ENCODE measurements at places on chromosomes 12 and 14. TPM values are rescaled to one million over a fixed set of nuclear protein-coding genes. Genes with fewer than 3 reads are reported as not detected.

Gene AKAP3
- 3.2 TPM for total RNA-seq

GRCh38 chr12:12265571-12266388 lies 1.1 kb downstream of the LRP6 start:
- H3K4me3 ChIP-seq, result peak overlapping the region; percentile 87
- no peaks in the 10 kb centered on the region for H3K36me3 ChIP-seq
- no peak for DNase-seq
- peaks cover 18% of the 10 kb centered on the region for H3K27me3 ChIP-seq
- H3K27ac ChIP-seq, result peak overlapping the region; percentile 99

DNA sequence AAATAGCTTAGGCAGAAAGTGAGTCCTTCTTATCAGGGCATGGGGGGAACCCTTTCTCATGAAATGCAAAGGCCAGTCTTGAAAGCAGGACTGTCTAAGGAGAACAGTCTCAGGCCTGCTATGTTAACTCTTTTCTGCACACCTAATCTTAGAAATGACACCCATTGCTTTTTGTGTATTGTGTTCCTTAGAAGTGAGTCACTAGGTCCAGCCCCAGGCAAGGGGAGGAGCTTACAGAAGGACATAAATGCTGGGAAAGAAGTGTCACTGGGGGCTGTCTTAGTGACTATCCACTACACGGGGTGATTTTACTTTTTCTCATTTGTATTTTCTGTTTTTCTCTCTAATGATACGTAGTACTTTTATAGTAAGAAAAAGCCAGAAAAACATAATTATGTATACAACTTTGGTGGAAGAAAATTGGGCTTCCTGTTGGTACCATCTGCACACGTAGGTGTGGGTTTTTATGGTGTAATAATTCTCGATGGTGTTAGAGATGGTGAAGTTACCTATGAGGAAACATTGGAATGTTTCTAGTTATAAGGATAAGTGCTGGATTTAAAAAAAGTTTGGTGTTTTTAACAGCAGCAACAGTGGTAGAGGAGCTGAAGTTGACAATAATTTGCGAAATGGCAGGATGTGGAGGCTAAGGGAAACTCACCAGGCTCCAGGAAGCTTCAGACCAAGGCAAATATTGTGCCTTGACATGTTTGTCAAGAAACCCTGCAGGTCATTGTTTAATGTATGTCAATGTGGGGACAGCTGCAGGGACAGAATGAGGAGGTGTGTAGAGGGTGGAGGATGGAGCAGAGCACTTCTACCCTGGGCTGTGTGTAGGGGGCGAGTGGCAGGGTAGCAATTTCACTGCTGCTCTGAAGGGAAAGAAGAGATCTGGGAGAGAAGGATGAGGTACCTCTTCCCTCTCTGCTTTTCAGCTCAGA lies 214.9 kb downstream of the KTN1 start:
- H3K36me3 ChIP-seq, result no peaks in the 10 kb centered on the region
- DNase-seq, result no peak
- H3K27ac ChIP-seq, result no peak overlapping the region
- H3K27me3 ChIP-seq, result no peaks in the 10 kb centered on the region
- no peak overlapping the region for H3K4me3 ChIP-seq

DNA sequence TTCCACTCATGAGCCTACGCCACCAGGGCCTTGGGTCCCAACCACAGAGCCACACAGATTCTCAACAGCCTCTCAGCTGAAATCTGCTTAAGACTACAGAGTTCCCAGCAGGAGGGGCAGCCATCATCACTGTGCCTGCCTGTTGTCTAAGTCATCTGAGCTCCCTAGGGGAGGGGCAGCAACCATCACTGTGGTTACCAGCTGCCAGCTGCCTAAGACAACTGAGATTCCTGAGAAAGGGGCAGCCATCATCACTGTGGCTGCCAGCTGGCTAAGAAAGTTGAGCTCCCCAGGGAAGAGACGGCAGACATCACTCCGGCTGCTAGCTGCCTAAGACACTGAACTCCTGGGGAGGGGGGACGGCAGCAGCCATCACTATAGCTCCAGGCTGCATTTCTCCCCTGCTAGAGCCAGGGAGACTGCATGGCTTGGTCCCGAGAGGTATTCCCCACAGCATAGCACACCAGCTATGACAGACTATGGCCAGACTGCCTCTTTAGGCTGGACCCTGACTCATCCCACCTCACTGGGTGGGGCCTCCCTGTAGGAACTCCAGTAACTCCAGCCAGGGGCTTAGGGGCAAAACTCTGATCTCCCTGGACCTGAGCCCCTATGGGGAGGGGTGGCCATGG lies 37.2 kb upstream of the C14orf132 start:
- no peak for DNase-seq
- no peak overlapping the region for H3K27ac ChIP-seq
- H3K36me3 ChIP-seq, result no peaks in the 10 kb centered on the region
- no peaks in the 10 kb centered on the region for H3K4me1 ChIP-seq
- H3K27me3 ChIP-seq, result peaks cover 40% of the 10 kb centered on the region

Gene LMNTD1
- not detected for total RNA-seq

- H3K4me3 ChIP-seq, result no peak overlapping the region
- DNase-seq, result no peak
- no peaks in the 10 kb centered on the region for H3K36me3 ChIP-seq
- no peaks in the 10 kb centered on the region for H3K4me1 ChIP-seq
These were observed 180.9 kb upstream of the C14orf180 start for GRCh38 chr14:104398656-104399055.

DNA sequence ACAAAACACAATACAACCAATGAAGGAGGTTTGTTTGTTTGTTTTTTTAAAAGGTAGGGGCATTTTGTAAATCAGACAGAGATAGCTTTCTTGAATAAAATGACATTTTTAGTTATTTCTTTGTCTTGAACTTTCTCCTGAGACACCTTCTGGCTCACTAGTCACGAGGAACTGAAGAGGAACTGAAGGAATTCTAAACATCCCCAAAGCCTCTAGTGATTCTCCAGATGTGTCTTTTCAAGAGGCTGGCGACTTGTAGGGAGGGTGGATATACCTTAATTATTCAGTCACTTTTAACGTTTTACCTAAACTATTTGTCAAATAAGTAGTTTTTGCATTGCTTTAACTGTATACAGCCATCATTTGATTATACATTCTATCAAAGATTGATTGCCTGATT lies 211.2 kb upstream of the LRIG3 start:
- no peaks in the 10 kb centered on the region for H3K36me3 ChIP-seq
- no peaks in the 10 kb centered on the region for H3K27me3 ChIP-seq
- no peak overlapping the region for H3K27ac ChIP-seq
- DNase-seq, result no peak
- no peaks in the 10 kb centered on the region for H3K4me1 ChIP-seq

DNA sequence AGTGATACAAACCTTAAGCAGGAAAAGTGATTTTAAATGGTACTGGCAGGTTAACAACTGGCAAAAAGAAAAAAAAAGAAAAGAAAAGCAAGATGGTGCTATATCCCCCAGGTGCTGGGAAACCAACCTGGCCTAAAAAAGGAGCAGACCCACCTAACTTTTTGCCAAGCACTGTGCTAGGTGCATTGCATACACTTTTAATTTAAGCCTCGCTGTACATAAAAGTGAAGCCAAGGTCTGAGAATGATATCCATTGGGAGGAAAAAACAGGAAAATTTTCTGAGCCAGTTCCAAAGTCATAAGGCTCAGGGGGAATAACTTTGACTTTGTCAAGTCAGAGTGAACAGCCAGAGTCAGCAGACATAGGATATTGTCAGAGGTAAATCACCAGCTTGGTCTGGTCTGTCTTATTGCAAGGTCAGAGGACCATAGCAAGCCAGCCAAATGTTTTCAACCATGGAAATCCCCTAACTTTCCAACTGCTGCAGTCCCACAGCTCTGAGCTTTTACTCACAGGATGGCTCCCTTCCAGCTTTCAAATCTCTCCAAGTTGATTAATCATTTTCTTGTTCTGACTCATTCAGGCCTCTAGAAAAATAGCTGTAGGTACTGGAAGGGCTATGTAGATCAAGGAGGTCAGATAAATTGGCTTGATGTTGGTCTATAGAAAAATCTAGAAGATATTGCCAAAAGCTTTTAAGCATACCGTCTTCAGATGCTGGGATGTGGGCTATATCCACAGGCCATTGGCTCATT lies 412.9 kb downstream of the RAD51B start:
- no peaks in the 10 kb centered on the region for H3K36me3 ChIP-seq
- peak; percentile 41 for DNase-seq
- H3K27me3 ChIP-seq, result no peaks in the 10 kb centered on the region
- H3K4me1 ChIP-seq, result peaks cover 38% of the 10 kb centered on the region

- no peak for DNase-seq
- H3K27ac ChIP-seq, result no peak overlapping the region
- no peaks in the 10 kb centered on the region for H3K27me3 ChIP-seq
- no peak overlapping the region for H3K4me3 ChIP-seq
These were observed 144.0 kb upstream of the KRR1 start for GRCh38 chr12:75655315-75655806.

GRCh38 chr12:95182868-95183415 lies 34.3 kb downstream of the FGD6 start:
- no peak overlapping the region for H3K27ac ChIP-seq
- no peak for DNase-seq
- no peaks in the 10 kb centered on the region for H3K36me3 ChIP-seq
- no peak overlapping the region for H3K4me3 ChIP-seq
- no peaks in the 10 kb centered on the region for H3K27me3 ChIP-seq

- H3K36me3 ChIP-seq, result peaks cover 92% of the 10 kb centered on the region
- H3K27me3 ChIP-seq, result no peaks in the 10 kb centered on the region
- no peak overlapping the region for H3K27ac ChIP-seq
- H3K4me3 ChIP-seq, result no peak overlapping the region
- peaks cover 6% of the 10 kb centered on the region for H3K4me1 ChIP-seq
These were observed 48.6 kb upstream of the STAC3 start for GRCh38 chr12:57299514-57300016.

DNA sequence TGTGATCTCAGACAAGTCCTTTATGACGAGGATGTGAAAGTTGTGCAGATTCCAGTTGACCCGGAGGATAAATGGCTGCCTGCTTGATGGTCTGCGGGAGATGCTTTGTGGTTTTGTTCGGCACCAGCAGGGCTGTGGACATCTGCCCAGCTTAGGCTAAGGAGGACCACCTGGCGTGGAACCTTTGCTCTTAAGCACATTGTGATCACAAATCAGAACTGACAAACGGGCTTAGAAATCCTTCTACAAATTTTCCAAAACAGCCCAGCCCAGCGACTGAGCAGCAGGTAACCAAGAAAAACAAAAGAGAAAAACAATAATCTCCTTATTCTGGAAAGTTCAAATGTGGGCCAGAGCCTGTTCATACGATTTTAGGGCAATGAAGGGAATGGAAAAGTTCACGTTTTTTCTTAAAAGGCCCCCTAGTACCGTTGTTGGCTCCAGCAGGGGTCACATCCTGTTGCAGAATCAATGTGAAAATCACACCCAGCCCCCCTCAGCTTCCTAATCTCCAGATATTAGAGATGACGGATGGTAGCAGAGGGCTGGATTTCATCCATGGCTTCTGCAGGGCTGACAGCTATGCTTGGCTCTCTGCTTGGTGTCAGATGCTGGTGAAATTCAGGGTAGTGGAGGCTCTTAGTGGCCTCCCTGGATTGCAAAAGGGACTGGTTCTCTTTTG lies 81.1 kb upstream of the RFLNA start:
- H3K36me3 ChIP-seq, result no peaks in the 10 kb centered on the region
- no peaks in the 10 kb centered on the region for H3K4me1 ChIP-seq
- H3K27ac ChIP-seq, result no peak overlapping the region
- no peak overlapping the region for H3K4me3 ChIP-seq

- H3K27me3 ChIP-seq, result no peaks in the 10 kb centered on the region
- H3K36me3 ChIP-seq, result peaks cover 18% of the 10 kb centered on the region
- H3K27ac ChIP-seq, result no peak overlapping the region
- DNase-seq, result no peak
- peaks cover 13% of the 10 kb centered on the region for H3K4me1 ChIP-seq
These were observed 217.6 kb downstream of the ANO6 start for GRCh38 chr12:45433441-45433868.

GRCh38 chr12:89721291-89721987 lies 12.8 kb upstream of the ATP2B1 start:
- no peaks in the 10 kb centered on the region for H3K36me3 ChIP-seq
- DNase-seq, result no peak
- no peaks in the 10 kb centered on the region for H3K4me1 ChIP-seq
- H3K4me3 ChIP-seq, result no peak overlapping the region
- H3K27ac ChIP-seq, result no peak overlapping the region

Gene KIF21A
- 46.8 TPM for total RNA-seq

GRCh38 chr12:113242026-113242418 lies 20.8 kb downstream of the TPCN1 start:
- H3K4me1 ChIP-seq, result peaks cover 95% of the 10 kb centered on the region
- H3K4me3 ChIP-seq, result no peak overlapping the region
- peaks cover 41% of the 10 kb centered on the region for H3K36me3 ChIP-seq
- DNase-seq, result no peak
- no peak overlapping the region for H3K27ac ChIP-seq

Gene FAM181A
- not detected for total RNA-seq

DNA sequence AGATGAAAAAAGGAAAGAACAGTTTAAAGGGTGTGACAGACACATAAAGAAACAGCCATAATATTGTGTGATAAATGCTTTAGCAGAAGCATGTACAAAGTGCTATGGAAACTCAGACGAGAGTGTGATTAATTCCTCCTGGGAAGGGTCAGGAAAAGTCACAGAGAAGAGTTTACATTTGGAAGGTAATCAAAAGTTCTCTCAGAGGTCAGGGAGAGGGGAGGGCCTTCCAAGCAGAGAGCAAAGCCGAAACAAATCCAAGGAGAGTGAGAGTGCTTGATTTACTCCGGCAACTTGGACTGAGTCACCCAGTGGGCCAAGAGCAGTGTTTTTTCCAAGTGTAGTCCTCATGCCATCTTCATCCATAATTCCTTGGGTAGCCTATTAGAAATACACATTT lies 108.3 kb downstream of the IGF1 start:
- H3K27me3 ChIP-seq, result no peaks in the 10 kb centered on the region
- H3K27ac ChIP-seq, result no peak overlapping the region
- DNase-seq, result no peak

Gene CCDC88C
- total RNA-seq, result 6.9 TPM

DNA sequence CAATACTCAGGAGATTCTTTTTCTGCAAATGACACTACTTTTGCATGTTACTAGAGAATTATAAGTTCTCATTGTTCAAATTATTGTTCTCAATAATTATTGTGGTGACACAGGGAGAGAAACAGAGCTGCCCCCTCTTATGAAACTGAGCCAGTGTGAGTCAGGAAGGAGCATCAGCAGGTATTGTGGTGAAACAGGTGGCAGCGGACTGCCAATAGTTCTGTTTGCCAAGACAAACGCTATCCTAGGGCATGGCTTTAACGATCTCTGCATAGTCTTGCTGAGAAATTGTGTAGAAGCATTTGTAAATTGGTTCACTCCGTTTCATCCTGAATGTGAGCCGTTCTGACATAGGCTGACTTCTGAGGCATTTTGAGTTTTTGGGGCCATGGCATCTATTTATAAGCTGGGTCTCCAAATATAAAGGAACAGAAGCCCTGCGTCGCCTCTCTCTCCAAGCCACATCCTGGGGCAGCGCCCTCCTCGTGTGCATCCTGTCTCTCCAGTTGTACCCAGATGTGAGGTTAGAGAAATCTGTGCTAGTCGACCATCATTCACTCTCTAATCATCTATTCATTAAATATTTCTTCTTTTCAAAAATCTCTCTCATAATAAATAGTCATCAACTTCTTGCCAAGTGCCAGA lies 15.8 kb upstream of the PPP4R4 start:
- no peaks in the 10 kb centered on the region for H3K27me3 ChIP-seq
- no peaks in the 10 kb centered on the region for H3K36me3 ChIP-seq
- DNase-seq, result no peak
- no peak overlapping the region for H3K4me3 ChIP-seq

DNA sequence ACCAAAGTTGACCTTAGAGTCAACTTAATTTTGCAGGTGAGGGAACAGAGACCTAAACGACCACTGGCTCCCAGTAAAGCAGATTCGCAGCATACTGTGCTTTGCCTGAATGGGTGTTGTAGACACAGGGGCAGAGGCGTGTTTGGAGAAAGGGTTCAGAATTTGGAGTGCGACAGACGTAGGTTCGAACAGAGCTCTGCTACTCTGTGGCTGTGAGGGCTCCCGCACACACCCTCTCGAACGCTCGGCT lies 243 bp upstream of the TOMM20L start:
- no peaks in the 10 kb centered on the region for H3K36me3 ChIP-seq
- peak overlapping the region; percentile 75 for H3K27ac ChIP-seq
- no peaks in the 10 kb centered on the region for H3K27me3 ChIP-seq
- no peaks in the 10 kb centered on the region for H3K4me1 ChIP-seq
